ENCODE measurements at places on chromosomes 4 and X. TPM values are rescaled to one million over a fixed set of nuclear protein-coding genes. Genes with fewer than 3 reads are reported as not detected.

TMEM150C gene
- 0.45 TPM for total RNA-seq

TBC1D8B gene
- total RNA-seq = 7.7 TPM

KIAA1210 gene
- not detected for total RNA-seq

SASH3 gene
- total RNA-seq = 0.58 TPM

TIMM8A gene
- total RNA-seq = 8.0 TPM

ATP1B4 gene
- total RNA-seq = not detected

ADH1B gene
- 101 TPM for total RNA-seq

TMEM175 gene
- total RNA-seq = 7.3 TPM

ZCCHC18 gene
- 2.8 TPM for total RNA-seq

ATP5ME gene
- total RNA-seq = 842 TPM
